ENCODE measurements at places on chromosomes 7 and 10.

DNA sequence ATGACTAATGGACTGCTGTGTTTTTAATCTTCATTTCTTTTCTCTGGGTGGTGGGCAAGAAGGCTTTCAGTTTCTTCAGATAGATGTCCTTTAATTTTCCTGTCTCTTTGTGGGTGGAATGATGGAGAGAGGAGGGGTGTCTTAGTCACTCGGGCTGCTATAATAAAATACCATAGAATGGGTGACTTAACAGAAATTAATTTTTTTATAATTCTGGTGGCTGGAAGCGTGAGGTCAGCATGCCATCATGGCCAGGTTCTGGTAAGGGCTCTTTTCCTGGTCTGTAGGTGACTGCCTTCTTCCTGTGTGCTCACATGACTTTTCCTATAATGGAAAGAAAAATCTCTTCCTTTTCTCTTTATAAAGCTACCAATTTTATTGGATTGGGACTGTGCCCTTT lies 6.3 kb downstream of the RSBN1L start:
- DNase-seq = no peak

- no peak for DNase-seq
These were observed 307.9 kb downstream of the SNX13 start for GRCh38 chr7:17632384-17632783.

DNA sequence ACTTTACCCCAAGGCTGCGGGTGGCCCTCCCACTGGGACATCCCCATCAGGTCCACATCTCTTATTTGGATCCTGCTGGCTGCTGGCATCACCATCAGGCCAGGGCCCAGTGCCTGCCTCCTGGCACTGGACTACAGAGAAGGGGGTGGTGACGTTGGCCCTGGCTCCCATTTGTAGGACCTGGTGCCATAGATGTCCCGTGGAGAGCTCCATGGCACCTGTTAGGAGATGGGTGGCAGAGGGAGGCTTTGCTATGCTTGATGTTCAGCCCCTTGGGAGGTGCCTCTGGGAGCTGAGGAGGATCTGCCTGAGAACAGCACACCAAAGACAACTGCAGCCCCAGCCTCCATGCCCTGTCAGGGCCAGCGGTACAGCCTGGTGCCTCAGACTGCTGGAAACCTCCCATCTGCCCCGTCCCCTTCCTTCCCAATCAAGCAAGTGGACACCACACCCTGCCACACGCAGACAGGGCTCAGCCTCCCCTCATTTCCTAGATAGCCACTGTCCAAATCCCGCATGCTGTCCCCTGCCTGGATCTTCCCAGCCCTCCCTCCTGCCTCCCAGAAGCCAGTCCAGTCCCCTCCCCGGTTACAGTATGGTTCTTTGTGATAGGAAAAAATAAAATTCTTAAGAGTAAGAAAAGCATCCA lies 230.0 kb upstream of the GRB10 start:
- no peak for DNase-seq

- DNase-seq = no peak
These were observed 31.2 kb upstream of the IKZF1 start for GRCh38 chr7:50273301-50273700.

DNA sequence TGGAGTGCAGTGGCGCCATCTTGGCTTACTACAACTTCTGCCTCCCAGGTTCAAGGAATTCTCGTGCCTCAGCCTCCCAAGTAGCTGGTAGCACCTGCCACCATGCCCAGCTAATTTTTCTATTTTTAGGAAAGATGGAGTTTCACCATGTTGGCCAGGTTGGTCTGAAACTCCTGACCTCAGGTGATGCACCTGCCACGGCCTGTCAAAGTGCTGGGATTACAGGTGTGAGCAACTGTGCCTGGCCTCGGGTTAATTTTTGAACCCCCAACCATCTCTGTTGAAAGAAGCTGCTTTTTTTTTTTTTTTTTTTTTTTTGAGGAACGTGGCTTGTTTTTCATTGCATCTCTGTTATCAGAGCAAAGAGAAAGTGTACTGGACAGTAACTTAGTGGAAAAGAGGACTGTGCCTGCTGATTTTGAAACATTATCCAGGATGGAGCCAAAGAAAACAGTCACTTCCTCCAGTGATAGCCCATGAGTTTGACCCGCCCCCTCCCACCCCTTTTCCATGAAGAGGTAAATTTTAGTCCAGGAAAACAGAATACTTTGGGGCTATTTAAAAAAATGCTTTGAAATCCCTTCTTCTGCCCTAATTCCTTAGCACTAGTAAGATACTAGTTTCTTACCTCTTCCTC lies 38.3 kb downstream of the WBP1L start:
- peak; percentile 89 for DNase-seq

DNA sequence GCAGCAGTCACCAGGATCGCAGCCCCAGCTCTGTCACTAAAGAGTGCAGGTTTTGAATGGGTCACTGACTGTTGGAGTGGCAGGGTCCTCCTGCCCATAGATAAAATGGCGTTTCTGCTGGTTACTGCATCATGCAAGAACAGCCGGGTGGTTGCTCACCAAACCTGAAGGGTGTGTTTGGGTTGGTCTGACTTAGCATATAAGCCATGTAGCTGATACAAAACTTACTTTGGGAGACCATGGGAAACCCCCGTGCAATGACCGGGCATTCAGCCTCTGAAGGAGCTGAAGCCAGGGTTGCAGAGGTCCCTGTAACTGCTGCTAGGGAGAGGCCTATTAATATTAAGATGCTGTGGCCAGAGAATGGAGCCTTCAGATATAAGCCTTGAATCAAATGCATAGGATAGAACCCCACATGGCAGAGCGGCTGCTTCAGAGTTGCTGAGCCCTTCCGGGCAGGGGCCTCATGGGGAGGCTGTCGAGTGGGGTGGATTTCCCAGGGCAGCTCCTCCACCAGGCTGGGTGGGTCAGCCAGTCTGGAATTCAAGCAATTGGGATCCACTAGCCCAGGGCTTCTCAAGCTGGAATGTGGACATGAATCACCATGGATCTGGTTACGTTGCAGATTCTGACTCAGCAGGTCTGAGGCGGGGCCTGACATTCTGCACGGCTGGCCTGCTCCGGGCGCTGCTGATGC lies 70.9 kb upstream of the CTBP2 start:
- no peak for DNase-seq

DNA sequence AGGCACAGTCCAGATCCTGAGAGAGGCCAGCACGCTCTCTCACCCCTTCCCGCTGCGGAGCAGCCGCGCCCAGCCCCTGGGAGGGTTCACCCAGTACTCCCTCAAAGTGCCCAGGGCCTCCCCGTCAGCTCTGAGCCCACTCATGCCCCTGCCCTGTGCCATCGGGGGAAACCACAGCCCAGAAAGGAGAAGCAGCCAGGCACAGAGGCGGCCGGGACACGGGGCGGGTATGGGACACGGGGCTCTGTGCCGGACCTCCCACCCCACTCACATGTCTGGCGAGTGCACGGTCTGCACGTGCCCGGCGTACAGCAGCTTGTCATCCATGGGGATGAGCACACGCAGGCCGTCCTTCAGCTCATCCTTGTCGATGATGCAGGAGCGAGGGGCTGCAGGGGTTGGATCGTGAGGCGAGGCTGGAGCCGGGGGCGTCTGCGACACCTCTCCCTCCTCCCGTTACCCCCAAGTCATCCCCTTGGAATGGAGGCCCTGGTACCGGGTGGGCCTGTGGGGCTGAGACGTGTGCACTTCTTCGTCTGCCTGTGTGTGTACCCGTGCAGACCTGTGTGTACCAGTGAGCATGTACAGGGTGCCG lies 38.2 kb downstream of the SLC29A4 start:
- DNase-seq = no peak

- DNase-seq = no peak
These were observed 320.4 kb downstream of the KCNMA1 start for GRCh38 chr10:77317221-77317620.

DNA sequence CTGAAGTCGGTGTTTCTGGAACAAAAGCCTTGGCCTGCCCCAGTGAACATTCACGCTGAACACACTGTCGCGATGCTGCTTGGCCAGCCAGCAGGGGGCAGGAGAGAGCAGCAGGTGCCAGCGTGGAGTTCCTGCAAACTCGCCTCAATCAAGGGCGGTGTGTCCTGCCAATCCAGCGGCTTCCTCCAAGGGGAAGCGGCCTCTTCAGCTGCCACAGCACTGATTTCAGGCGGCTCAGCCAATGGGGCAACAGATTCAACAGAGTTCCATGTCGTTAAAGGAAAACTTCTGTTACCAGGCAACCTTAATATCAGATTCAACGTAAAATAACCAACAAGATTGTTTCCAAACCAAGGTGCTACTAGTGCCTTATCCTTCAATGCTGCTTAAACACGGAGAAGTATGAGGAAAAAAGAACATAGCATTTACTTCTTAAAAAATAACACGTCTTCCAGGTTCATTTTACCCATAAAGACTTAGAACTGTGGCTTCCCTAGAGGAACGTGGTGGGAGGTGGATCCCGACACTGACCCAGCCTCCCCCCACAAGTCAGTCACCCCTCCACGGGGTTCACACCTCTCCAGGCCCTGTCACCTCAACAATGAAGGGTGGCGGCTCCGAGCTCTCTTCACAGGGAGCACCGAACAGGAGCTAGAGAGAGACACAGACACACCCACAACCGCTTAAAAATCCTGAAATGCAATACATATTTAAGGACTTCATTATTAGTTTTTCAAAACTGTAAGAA lies 178.2 kb downstream of the DIP2C start:
- peak; percentile 78 for DNase-seq

DNA sequence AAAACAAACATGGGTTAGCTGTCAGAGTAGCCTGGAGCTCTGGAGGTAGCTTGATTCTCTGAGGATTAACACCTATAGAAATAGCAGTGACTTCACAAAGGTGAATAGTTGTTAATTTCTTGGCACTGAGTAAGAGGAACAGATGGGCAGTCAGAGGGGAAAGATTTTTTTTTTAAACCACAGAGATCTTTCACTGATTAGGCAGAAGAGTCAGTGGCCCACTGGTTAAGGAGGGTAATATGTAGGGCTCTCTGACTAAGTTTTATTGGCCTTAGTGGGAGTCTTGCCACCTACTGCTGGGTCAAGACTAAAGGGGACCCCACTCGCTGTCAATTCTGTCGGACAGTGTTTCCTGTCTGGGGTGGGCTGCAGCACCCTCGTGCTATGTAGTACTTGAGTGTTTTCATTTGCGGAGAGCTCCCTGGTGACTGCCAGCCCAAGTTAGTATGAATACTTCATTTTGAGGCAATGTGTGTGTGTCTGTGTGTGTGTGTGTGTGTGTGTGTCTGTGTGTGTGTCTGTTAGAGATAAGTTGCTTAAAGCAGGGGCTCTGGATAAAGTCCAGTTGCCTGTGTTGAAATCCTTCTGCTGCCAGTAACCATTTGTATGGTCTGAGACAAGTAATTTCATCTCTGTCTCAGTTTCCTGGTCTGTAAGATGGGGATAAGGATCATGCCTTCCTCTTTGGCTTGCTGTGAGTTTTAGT lies 145.2 kb downstream of the ARID5B start:
- peak; percentile 86 for DNase-seq

DNA sequence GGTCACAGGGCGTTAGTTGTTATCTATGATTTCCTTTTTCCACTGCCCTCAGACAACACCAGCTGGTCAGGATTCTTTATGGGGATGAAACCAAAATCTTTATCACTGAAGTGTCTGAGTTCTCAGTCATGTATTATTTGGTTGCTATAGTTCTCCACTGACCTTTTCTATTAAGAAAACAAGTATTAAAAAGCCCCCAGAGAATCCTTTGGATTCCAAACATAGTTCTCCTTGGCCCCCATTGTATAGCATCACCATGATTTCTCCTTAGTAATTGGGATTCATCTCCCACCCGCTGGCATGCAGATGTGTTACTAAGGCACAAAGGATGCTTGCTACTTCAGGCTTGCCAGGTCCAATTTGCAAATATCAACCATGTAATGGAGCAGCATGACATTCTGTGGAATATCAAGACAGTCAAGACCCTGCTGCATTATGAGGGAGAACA lies 94.3 kb downstream of the IQUB start:
- DNase-seq = no peak

DNA sequence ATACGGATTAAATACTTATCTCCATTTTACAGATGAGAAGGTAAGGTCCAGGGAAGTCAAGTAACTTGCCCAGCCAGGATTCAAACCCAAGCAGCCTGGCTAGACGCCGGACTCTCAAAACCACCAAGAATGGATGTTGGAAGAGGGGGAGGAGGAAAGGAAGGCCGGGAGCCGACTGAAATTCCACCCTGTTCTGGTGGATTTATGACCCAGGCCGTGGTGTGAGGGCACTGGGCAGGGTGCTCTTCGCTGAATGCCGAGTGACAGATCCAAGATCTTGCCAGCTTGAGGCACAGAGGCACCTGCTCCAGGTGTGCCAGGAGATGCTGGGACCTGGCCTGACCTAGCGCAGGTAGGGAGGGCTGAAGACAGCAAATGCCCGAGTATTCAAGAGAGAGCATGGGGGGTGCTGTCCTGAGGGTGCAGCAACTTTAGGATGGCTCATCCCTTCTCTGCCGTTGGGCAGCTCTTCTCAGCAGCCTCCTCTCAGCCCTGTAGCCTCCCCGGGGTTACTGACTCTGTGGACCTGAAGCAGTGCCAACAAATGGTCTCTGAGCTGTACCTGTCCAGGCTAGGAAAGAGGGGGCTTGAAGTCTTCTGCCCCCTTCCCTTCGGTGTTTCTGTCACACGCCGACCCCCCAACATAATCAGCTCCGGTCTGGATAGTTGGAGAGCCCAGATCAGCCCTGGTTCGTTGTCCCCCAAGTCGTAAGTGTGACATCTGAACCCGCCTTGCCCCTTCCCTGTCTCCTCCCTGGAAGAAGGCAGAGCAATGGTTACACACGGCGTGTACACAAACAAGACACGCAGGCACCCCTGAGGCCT lies 713 bp downstream of the LOXL4 start:
- no peak for DNase-seq

GRCh38 chr7:136405931-136406777 lies 429.0 kb upstream of the MTPN start:
- peak; percentile 79 for DNase-seq

GRCh38 chr7:34751725-34752643 lies 94.0 kb downstream of the NPSR1 start:
- DNase-seq = no peak

GRCh38 chr10:3331690-3332230 lies 159.2 kb upstream of the PITRM1 start:
- DNase-seq = no peak
